ENCODE measurements at places on chromosomes 5 and 9.

GRCh38 chr9:132745756-132746709, 75.8 kb downstream of the GTF3C4 start:
- DNase-seq, result no peak

- DNase-seq, result no peak
Measured at GRCh38 chr9:119370816-119371215, 1.6 kb upstream of the BRINP1 start.

DNA sequence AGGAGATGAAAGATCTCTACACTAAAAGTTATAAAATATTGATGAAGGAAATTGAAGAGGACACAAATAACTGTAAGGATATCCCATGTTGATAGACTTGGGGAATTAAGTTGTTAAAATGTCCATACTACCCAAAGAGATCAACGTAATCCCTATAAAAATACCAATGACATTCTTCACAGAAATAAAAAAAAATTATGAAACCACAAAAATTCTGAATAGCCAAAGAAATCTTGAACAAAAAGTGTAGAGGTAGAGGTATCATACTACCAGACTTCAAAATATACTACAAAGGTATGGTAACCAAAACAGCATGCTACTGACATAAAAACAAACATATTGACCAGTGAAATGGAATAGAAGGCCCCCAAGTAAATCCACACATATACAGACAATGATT, 71.5 kb upstream of the ELL2 start:
- no peak for DNase-seq

- no peak for DNase-seq
Measured at GRCh38 chr5:178056935-178057334, 56.4 kb upstream of the N4BP3 start.

DNA sequence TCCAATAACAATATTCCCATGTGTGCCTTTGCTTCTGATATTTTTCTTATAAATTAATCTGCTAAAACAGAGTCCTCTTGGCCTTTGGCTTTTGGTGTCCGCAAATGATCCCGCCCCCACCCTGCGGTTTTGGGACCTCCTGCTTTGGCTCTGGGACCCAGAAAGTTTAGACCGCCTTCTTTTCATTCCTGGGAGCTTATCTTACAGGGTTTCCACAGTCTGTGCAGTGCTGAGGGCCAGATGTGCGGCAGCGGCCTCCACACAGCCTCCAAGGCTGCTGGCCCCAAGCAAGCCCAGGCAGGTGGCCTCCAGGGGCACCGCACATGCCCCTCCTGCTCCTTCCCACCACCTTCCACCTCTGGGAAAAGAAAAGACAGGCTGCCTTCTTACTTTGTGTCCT, 191.5 kb downstream of the ERCC6L2 start:
- no peak for DNase-seq

Data from NK-92 treated with Interleukin-12 subunit alpha and Interleukin-12 subunit beta, amount 100 ng/mL, for 24 hours (cell line).